Muscle of leg (tissue), 16 donors: ENCODE measurements at places on chromosomes 7 and 10.

GRCh38 chr10:58460157-58460556, 52.5 kb upstream of the BICC1 start:
- DNase-seq, result no peak

- DNase-seq, result no peak
These were observed 21.9 kb downstream of the ADAP1 start for GRCh38 chr7:932651-932975.

DNA sequence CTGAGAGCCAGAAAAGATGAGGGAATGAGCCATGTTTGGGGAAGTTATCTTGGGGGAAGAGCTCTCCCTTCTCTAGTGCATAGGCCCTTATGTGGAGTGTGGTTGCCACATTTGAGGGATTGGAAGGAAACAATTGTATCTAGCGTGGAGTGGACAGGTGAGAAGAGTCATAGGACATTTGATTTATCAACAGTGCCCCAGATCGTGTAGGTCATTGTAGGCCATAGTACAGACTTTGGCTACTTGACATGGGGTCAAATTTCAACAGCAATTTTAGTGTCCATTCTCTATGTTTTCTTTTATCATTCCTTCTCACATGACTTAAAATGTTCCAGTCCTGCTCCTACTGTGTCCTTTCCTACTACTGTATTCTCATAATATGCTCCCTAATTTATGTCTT, 1182.8 kb downstream of the SORCS1 start:
- no peak for DNase-seq

DNA sequence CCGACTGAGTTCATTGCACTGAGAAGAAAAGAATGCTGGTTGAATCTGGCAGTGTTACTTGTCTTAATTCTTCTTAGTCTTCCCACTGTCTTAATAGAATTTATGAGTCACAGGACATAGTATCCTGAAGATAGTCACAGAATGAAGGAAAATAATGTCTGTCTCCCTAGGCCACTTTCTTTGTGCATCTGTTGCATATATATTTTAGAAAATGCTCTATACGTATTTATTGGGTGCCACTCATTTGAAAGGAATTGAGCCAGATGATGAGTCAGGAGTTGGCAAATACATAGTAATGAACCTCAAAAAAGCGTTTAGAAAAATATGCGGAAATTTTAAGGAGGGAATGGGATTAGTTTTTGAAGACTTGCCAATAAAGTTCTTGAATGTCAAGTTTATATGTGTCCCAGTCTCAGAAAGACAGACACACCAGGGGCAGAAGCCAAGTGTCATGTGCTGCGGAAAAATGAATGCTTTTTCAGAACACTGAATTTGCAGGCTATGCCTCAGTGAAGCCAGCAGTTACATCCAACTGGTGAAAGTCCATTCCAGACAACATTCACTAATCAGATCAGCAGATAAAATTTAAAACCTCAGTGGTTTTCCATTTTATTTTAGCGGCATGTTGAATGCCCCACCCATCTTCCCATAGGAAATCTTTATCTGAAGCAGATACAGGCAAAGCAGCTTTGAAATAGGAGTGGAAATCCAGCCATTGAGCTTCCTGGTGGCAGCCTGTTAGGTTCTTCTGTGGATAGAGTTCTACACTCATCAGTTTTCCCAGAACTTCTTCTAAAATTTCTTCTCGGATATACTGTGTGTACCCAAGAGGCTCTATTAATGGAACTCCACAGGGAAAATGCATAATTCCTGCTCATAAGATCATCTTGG, 308.4 kb downstream of the BICC1 start:
- peak; percentile 93 for DNase-seq

DNA sequence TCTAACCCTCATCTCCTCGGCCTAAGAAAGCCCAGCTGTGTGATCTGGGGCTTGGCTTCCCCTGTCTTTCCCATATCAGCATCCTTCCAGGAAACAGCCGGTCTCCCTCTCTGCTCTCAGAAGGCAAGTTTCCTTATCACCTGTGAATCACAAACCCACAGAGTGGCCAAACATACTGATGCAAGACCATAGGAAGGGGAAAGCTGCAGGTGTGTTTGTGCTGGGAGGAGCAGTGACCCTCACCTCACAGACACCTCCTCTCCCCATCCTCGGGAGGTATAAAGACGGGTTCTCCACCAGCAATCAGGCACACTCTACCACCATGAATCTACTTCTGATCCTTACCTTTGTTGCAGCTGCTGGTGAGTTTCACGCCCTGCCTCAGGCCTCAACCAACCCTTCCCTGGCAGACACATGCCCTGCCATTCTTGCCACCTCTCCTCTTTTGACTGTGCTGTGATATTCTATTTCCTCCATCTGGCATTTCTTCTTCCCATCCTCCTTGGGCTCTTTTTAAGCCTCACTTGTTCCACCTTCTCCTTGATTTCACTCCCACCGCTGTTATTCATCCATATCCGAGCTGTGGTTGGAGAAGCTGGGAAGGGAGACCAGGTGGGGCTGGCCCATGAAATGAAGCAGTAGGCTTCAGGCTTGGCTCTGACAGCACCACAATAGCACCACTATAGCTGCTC, at the start of gene PRSS2:
Gene PRSS2, plus strand, starts transcription at position 310 of the 692 bp plus-strand sequence. Its CDS starts 13 bp downstream, at position 323.
- DNase-seq, result no peak

GRCh38 chr10:52308251-52309031, 5.6 kb upstream of the DKK1 start:
- DNase-seq, result peak; percentile 73

DNA sequence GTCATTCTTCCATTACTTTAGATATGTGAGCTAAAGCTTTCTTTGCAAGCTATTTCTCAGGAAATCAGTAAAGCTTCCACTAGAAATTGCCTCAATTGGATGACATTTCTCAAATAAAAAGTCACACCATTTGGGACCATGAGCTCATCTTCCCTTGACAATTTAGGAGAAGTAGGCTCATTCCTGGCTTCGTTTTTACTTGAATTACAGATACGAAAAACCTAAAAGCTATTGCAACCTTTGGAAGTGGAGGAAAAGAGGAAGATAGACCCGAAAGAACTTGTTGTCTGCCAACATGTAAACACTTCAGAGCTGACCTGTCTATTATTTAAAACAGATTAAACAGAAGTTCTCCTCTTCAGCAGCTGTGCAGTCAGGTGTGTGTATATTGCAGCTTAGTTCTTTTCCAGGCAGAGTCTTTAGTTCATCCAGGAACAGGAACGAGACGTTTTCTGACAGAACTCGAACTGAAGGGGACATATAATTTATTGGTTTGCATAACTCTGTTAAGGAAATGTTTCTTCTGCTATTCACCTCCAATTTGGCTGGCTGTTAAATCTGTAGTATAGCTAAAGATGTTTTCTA, 43.1 kb upstream of the ST8SIA6 start:
- DNase-seq, result no peak

DNA sequence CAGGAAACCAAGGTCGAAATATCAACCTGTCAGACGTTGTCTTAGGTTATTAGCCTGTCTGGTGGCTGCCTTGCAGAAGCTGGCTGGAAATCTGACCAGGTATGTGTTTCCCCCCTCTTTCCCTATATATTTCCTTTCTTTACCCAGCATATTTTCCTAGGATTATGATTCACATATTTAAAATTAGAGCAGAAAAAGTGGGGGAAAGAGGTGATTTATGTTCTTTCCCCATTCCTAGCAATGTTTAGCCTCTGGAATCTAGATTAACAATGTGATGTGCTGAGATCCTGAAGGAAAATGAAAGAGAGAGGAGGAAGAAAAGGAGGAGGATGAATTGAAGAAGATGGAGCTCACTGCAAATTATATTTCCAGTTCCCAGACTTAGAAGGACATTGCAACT, 421.4 kb upstream of the AUTS2 start:
- peak; percentile 69 for DNase-seq

DNA sequence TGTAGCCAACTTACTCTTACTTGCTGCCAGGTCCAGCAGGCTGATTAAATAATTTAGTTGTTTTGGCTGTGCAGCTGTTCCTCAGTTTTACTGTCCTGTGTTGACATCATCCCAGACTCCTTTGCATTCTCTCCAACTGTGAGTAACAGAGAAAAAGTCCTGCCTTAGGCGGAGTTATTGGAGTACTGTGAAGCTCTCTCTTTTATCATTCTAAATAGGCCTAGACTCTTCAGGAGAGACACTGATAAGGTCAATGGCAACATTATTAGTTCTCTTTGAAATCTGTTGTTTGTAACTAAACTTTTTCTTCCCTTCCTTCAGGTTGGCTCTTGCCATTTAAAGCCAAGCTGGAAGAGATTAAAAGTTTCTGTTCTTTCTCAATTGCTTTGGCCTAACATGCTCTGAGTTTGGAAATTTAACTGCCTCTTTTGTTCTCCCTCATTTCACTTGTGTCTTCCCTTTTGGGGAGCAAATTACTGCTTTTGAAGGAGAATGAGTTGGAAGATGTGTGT, 215.7 kb upstream of the CSTF2T start:
- DNase-seq, result peak; percentile 83

- no peak for DNase-seq
These were observed 701 bp downstream of the MTPAP start for GRCh38 chr10:30348378-30348776.

- DNase-seq, result no peak
These were observed 13.4 kb upstream of the GLI3 start for GRCh38 chr7:42250411-42250810.
